ENCODE measurements at places on chromosomes 13 and 19. TPM values are rescaled to one million over a fixed set of nuclear protein-coding genes. Genes with fewer than 3 reads are reported as not detected.

DNA sequence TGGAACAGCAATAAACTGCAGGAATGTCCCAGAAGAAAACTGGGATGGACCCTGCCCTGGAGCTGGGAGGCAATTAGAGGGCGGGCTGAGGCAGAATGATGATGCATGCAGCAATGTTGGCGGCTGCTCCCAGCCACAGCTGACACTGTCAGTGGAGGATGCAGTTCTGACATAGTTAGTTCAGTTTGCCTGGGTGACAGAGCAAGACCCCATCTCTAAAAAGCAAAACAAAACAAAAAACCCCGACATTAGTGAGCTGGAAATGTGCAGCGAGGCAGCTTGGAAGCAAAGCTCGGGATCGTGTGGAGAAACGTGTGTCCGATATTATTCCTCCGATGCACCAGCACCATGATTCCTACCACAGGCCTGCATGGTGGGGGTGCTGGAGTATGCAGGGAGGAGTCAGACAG, 110.1 kb upstream of the UQCRFS1 start:
- no peak for DNase-seq

DNA sequence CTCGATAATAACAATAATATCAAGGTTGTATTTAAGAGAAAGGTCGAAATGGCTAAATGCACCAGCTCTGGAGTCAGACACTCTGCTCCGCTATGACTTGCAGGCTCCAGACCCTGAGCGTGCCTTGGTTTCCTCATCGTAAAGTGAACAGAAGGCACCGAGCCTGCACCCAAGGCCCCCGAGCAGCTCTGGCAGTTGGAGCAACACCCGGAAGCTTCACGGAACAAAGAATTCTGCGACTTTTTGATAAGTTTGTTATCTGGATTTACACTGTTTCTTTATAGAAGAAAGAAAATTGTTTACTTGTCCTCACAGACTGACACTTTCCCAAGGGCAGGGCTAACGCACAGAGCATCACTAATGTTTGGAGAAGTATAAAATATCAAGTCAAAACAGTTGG, 4.4 kb downstream of the GRTP1 start:
- DNase-seq: no peak

DNA sequence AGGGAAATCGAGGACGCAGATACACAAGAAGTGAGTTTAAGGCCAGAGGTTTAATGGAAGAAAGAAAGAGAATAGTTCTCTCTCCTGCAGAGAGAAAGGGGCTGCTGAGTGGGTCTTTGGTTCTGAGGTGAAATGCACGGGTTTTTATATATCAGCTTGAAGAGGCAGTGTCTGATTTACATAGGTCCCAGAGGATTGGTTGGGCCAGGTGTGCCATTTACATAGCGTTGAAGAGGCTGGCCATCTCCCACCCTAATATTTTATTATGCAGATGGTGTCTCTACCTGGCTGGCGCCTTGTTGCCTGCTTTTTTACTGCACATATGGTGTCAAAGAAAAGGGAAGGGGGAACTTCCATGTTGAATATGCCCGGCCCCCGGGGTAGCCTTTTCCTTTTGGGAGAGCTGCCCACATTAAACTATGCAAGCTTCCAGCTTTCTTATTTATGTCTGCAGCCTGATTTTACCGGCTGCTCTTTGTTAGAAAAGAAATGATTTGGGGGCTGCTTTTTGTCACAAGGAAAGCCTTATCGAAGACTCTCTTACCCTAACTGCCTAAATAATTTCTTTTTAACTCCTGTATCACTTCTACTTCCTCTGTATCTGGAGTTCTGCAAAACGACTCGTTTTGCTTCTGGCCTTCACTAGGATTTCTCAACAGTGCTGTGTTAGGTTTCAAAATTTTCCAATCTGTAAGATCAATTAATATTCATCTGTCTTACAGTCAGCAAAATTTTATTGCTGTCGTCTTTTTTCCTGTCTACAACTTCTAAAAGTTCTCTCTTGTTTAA, 268.5 kb downstream of the B3GLCT start:
- no peak for DNase-seq

DNA sequence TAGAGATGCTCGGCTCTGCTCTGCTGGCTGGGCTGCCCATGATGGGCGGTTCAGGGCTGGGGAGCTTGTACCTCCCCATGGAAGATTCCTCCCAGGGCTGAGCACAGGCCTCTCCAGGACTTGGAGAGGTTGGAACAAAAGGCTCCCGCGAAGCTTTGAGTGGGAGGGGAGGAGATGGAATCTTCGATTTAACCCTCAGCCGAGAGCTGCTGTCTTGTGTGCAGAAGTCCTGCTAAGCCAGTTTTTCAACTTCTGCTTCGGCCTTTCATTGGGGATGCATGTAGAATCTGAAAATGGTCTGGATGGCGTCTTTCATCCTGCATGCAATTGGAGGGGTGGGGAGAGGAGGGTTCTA, 163.3 kb downstream of the KDM4B start:
- DNase-seq: no peak

GRCh38 chr19:18453269-18454024, 15.5 kb upstream of the ISYNA1 start:
- no peak for DNase-seq

- DNase-seq: peak; percentile 63
Measured at GRCh38 chr19:19642506-19643157, 825 bp downstream of the GMIP start.

GRCh38 chr13:50213526-50213925, 198.3 kb downstream of the KCNRG start:
- no peak for DNase-seq

GRCh38 chr13:108669381-108669780, 40.0 kb downstream of the MYO16 start:
- DNase-seq: no peak

DNA sequence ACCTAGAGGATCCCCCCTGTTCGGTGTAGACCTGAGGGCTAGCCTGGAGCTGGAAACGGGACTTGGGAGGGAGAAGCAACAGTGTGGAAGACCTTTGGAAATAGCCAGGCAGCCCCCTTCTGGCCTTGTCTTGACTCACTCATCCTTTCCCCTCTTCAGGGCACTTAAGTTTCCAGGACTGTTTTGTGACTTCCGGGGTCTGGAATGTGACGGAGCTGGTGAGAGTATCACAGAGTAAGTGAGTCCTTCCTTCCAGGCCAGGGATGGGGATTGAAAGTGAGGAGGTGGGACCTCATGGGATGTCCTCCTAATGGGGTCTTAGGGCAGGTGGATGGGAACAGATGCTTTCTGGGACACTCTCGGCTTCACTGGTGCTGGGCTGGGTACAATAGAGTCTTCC, 29.4 kb downstream of the LYL1 start:
- DNase-seq: no peak

GRCh38 chr19:33828266-33829075, 31.8 kb downstream of the KCTD15 start:
- no peak for DNase-seq

GRCh38 chr19:38298821-38299680, 5.0 kb upstream of the C19orf33 start:
- DNase-seq: no peak

GRCh38 chr19:746956-747355, 4.0 kb upstream of the MISP start:
- DNase-seq: no peak

GRCh38 chr19:41868120-41868988, 8.3 kb downstream of the RPS19 start:
- no peak for DNase-seq

DNA sequence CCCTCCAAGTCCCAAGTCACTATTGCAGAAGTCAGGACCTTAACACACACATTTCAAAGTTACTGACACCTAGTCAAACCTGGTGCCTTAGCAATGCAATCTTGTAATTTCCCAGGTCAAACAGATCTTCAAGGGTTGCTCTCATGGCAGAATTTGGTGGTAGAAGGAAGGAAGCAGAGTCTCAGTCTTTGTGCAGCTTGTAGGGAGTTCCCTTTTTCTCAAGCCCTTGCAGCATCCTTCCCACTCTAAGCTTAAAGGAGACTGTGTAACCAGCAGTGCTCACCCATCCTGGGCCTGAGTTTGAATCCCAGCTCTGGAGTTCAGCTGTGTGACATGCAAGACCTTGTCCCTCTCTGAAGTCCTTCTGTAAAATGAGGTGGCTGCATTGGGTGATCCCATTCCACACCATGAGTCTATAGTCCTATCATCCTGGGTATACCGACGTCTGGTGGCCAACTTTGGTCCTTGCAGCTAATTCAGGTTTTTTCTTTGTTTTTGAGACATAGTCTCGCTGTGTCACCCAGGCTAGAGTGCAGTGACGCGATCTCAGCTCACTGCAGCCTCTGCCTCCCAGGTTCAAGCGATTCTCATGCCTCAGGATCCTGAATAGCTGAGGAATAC, 9.8 kb downstream of the SIGLEC10 start:
- peak; percentile 53 for DNase-seq

- DNase-seq: no peak
Measured at GRCh38 chr19:7575434-7576040, 20.1 kb upstream of the CAMSAP3 start.

DNA sequence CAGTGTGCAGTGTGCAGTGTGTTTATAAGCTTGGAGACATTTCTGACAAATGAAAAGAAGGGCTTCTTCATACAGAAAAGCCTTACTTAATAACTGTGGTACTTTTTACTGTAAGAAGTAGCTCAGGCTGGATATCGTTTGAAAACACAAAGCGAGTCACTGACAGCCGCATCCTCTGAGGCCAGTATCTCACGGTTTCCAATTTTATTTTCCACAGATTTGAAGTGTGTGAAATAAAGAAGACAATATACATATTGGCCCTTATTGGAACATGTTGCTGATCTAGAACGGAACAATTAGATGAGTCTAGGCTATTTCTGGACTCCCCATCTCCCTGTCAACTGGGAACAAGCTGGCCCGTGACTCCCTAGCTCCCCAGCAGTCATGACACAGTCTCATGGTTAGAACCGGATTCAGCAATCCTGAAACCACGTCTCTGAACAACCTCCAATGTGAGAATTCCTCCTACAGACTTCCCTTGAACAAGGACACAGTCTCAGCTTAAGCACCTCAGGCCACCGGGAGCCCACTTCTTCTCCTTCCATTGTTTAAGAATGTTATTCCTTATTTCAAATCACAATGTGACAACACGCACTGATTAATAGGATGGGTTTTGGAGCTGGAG, 484.5 kb downstream of the COG6 start:
- DNase-seq: no peak

DNA sequence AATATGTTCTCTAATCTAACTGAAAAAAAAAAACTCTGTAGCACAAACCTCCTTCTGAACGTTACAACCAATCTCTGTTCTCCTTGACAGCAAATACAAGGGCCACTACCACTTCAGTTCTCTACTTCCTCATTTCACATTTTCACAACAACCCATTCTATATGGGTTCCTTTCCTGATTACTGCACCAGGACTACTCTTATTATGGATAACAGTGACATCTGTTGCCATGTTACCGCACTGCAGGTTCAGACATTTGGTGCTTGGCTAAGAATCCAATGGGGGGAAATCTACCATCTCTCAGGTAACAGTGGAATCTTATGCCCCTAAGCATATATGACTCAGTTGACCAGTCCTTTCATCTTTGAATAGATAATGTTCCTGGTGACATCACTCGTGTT, 11.6 kb upstream of the FPR3 start:
- DNase-seq: no peak

GRCh38 chr13:32261567-32261966, 53.6 kb downstream of the ZAR1L start:
- no peak for DNase-seq

DNA sequence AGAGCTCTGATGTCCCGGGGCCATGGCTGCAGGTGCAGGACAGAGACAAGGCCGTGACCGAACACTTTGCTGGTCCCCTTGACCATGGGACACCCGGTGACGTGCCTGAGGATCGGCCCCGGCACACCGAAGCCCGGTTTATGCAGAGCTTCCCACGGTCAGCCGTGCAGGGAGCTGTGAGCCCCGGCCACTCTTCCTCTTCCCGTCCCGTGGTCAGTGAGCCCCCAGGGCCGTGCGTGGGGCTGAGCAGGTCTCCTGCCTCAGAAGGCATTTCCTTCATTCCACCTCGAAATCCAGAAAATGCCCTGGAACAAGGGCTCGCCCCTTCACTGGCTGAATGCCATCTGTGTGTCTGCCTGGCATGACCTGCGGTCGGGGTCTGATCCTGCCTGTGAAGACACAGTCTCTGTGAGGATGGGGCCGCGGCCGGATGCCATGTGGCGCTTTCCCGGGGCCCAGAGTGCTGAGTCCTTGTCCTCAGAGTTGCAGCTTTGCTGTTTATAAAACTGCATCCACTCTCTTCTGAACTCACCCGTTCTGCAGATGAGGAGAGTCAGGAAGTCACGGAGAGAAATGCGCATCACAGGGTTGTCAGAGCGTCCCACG, 16.9 kb downstream of the MCF2L start:
- no peak for DNase-seq

- DNase-seq: no peak
Measured at GRCh38 chr13:93145199-93145598, 81.4 kb upstream of the GPC6 start.

GRCh38 chr13:47211106-47211505, 314.3 kb upstream of the HTR2A start:
- DNase-seq: no peak

- no peak for DNase-seq
Measured at GRCh38 chr13:112588490-112589297, 741 bp upstream of the TUBGCP3 start.

DNA sequence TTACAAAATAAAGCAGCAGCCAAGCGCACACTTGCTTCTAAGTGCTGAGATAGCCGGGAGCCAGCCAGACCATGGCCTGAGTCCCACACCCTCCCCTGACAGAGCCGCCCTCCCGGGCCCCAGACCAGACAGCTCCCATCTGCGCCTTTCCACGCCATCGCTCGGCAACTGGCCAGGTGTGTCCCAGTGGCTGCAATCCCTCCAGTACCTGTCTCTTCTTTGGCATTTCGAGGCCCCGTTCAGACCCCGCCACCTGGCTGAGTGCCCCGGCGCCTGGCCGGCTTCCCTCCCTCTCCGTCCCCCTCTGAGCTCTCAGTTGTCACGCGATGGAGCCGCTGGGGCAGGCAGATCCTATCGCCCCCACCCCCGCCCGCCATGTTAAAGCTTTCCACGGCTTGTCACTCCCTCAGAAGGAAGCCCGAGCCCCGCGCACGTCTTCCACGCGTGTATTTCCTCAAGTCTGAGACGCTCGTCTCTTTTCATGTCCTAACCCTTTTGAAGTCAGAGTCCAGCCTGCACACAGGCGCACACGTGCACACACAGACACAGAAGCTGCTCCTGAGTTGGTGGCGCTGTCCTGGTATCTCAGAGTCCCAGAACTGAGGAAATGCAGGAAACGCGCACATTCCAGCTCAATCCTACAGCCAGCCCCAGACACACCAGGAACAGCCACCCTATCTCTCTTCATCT, 7.9 kb downstream of the MLLT1 start:
- no peak for DNase-seq

GRCh38 chr13:97221046-97221445, 1.1 kb upstream of the MBNL2 start:
- DNase-seq: no peak

GRCh38 chr19:48502350-48503018, 9.2 kb downstream of the LMTK3 start:
- DNase-seq: no peak

- peak; percentile 41 for DNase-seq
Measured at GRCh38 chr19:44684892-44685863, 13.8 kb upstream of the CEACAM16 start.

YJEFN3 gene
- total RNA-seq: 10.0 TPM

PTH2 gene
- total RNA-seq: not detected

CLDND2 gene
- 8.5 TPM for total RNA-seq

GPR183 gene
- 5.0 TPM for total RNA-seq

ADAMTS10 gene
- total RNA-seq: 4.9 TPM

PPP1R37 gene
- total RNA-seq: 28.3 TPM

CERS1 gene
- total RNA-seq: not detected

FXYD1 gene
- 1.3 TPM for total RNA-seq

ZSCAN5C gene
- total RNA-seq: not detected

CGB2 gene
- total RNA-seq: not detected

NCCRP1 gene
- total RNA-seq: not detected

HCST gene
- total RNA-seq: 196 TPM

ZNF837 gene
- total RNA-seq: 1.3 TPM

PLIN4 gene
- total RNA-seq: not detected

PSG2 gene
- not detected for total RNA-seq

PNMA8B gene
- total RNA-seq: 0.05 TPM
